ENCODE measurements at places on chromosomes 7 and 10.

GRCh38 chr7:141133646-141134045 lies 59.8 kb downstream of the TMEM178B start:
- DNase-seq = no peak

- DNase-seq = no peak
Observed at GRCh38 chr7:121633186-121633585, 237.1 kb upstream of the FAM3C start.

GRCh38 chr10:96626795-96627194 lies 40.0 kb upstream of the TM9SF3 start:
- no peak for DNase-seq

DNA sequence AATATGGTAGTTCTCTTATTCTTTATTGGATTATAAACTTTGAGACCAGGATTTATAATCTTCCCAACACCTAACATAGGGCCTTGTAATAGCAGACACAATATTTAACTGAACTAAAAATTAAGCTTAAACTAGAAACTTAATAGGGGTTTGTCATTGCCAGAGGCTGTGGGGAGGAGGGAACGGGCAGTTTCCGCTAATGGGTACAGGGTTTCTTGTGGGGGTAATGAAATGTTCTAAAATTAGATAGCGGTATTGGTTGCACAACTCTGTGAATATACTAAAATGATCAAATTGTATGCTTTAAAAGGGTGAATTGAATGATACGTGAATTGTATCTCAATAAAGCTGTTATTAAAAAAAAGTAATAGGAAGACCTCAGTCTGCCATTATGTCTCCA lies 45.4 kb downstream of the NT5C2 start:
- DNase-seq = no peak

GRCh38 chr10:77357185-77357584 lies 280.4 kb downstream of the KCNMA1 start:
- no peak for DNase-seq

Data from NCI-H446 treated with DMSO at 0.1 percent for 48 hours (cell line).